ENCODE measurements at places on chromosomes 4 and X. TPM values are rescaled to one million over a fixed set of nuclear protein-coding genes. Genes with fewer than 3 reads are reported as not detected.

Gene SMR3B
- total RNA-seq: not detected

Gene GASK1B
- not detected for total RNA-seq

Gene PCSK1N
- 1.1 TPM for total RNA-seq

Gene IGSF1
- total RNA-seq: not detected

Gene NRK
- not detected for total RNA-seq

Gene NR3C2
- total RNA-seq: 6.4 TPM

Gene NDUFB11
- 82.9 TPM for total RNA-seq

Gene HELT
- not detected for total RNA-seq

Gene FHIP1A
- total RNA-seq: 0.76 TPM

Gene FRMD7
- total RNA-seq: not detected

Gene SMIM10L2A
- total RNA-seq: 0.23 TPM

Gene SUPT20HL2
- total RNA-seq: not detected

Gene CFAP99
- total RNA-seq: not detected

Gene PAGE2
- total RNA-seq: not detected

Gene CENPVL1
- total RNA-seq: not detected

Gene ADH6
- not detected for total RNA-seq

Gene DIPK2B
- not detected for total RNA-seq

Gene LRPAP1
- total RNA-seq: 46.0 TPM

Gene TEX13B
- total RNA-seq: not detected

Gene MXRA5
- not detected for total RNA-seq

Gene TMEM164
- 10.9 TPM for total RNA-seq

Gene HERC5
- 10.5 TPM for total RNA-seq

Gene RHOH
- 121 TPM for total RNA-seq

Gene L1CAM
- 2.1 TPM for total RNA-seq

Gene ESX1
- not detected for total RNA-seq

Gene CORIN
- 0.29 TPM for total RNA-seq

Gene NPY2R
- not detected for total RNA-seq

Gene ACOT9
- total RNA-seq: 28.3 TPM
